ENCODE measurements at places on chromosomes 5 and 9.

- DNase-seq: no peak
Observed at GRCh38 chr9:34627716-34628655, 880 bp downstream of the ARID3C start.

DNA sequence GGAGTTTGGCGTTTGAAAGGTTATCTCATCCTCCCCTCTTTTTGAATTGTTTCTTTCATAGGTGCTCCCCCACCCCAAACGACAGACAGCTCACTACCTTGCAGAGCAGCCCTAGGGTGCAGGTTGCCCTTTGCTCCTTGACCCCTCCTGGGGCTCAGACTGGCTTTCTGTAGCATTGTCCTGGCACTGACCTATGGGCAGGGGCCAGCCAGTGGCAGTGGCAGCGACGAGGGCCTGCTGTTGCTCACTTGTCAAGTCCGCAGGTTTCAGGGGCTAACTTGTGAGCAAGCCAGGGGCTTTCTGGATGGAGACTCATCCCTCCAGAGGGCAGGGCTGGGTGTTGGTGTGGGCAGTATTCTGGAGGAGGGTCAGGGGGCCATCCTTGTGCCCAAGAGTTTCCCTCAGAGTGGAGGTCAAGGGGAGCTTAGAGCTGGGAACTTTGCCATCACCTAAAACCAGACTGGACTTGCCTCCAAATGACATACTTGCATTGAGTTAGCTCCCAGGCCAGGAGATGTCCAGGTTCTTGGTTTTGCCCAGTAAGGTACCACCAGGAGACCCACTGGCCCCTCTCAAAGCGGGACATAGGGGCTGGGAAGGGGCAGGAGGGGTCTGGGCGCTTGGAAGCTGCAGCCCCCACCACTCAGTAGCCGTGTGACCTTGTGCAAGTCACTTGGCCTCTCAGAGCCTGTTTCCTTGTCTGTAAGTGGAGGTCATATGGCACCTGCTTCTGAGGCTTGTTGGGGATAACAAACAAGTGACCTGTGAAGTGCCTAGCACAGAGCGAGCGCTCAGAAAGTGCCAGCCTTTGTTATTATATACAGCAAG is 53.5 kb upstream of the CDKN2AIPNL start:
- DNase-seq: no peak

DNA sequence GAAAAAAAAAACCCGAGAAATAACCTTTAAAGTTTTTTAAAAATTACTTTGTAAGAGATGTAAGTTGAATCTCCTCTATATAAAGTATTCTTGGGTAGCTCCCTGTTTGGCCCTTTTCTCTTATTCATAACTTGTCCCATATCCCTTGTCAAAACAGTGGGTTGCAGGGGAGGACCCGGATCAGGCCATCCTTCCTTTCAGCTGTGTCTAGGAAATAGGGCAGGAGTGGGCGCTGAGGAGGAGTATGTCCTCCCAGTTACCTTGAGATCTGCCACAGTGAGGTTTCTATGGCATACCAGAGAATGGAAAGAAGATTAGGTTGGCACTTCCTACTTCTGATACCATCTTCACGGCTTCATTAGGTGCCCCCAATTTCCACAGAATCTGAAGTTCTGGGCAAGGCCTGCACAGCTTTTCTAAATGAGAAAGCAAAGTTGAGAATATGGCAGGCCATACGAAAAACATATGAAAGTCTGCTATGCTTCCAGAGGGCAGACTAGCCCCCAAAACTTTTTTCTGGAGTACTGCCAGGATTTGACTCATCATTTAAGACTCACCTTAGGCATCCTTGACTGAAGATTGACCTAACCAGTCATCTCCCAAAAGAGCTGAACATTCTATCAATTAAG is 20.3 kb downstream of the MEF2C start:
- no peak for DNase-seq

DNA sequence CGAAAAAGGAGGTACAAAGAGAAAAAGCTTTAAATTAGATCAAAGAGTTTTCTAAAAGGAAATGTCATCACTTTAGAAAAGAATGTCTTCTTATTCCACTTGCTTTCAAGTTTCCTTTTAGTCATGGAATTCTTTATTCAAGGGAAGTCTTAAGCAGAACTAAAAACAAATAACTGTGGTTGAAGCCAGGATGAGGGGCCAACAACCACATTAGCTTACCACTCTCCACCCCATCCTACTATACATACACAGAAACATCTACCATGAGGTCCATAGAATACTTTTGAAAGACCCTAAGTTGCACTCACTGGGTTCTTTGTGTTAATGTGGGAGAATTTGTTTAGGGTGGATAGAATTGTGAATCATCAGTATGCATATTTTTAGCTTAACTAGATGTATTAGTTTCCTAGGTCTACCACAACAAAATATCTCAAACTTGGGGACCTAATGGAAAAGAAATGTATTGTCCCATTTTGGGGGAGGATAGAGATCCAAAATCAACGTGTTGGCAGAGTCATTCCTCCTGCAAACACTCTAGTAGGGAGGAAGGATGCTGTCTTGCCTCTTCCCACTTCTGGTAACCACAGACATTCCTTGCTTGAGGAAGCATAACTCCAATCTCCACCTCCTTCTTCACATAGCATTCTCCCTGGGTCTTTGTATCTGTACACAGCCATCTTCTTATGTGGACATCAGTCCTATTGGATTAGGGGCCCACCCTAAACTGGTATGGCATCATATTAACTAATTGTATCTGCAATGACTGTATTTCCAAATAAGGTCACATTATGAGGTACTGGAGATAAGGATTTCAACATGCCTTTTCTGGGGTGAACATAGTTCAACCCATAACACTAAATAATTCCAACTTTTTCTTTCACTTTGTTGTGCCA is 239.4 kb downstream of the LURAP1L start:
- DNase-seq: no peak

GRCh38 chr9:76267284-76267652 is 127.0 kb downstream of the RFK start:
- no peak for DNase-seq

- no peak for DNase-seq
Observed at GRCh38 chr5:139749242-139749641, 46.4 kb upstream of the PSD2 start.

DNA sequence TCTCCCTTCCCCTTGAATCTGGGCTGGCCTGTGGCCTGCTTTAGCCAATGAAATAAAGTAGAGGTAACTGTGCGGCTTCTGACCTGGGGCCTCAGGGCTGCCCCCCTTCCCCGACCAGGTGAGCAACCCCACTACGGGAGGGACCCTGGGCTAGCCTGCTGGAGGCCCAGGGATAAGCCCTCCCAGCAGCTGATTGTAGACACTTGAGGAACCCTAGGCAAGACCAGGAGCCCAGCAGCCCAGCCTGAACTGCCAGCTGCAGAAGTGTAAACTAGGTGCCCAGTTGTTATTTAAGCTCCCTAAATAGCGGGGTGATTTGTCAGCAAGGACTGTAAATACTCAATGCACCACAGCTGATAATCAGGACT is 41.3 kb downstream of the RAPGEF1 start:
- no peak for DNase-seq

- no peak for DNase-seq
Observed at GRCh38 chr5:31664566-31664965, 25.6 kb downstream of the PDZD2 start.

DNA sequence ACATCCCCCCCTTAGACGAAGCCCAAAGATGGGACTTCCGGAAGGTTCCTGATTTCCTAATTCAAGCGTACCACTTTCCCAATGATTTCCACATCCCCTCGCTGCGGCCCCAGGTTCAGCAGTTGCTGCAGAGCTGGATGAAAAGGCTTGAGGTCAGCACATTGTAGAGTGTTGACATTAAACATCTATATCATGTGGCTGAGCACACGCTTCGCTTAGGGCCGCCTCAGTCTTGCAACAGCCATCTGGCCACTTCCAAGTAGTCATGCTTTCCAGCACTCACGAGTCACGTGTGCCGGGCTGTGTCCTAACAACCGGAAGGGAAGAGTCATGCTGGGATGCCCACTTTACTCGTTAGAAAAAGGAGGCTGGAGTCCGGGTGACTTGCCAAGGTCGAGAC is 340.6 kb upstream of the IRX4 start:
- DNase-seq: no peak

- DNase-seq: no peak
Observed at GRCh38 chr5:172303572-172304335, 20.2 kb upstream of the UBTD2 start.

DNA sequence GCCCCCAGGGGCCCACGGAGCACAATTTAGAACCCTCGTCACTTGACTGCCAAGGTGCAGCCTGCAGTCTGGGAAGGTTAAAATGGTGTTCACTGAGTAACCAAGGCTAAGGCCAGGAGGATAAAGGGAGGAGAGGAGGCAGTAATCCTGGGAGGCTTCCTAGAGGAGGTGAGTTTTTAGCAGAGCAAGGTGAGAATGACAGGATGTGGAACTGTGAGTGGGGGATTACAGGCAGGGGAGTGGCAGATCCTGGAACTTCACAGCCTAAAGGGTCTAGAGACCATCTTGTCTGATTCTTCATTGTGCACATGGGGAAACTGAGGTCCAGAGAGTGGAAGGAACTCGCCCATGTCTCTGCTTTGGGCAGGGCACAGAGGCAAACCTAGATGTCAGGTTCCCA is 42.5 kb upstream of the ASS1 start:
- no peak for DNase-seq

DNA sequence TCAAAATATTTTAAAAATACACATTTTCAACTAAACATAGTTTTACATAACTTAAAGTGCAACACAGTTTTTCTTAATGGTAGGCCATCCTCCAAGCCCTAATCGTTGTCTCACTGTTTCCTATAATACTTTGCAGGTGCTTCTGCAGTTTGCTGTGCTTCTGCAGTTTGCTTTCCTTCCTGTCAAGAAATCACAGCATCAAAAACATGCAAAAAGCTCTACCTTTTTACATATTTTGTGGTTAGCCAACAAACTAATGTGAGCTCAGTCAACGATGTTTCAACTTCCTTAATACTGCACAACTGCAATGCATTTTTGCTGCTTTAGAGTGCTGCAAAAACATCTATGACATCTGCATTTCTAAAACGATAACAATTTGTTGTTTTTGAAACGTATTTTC is 25.2 kb downstream of the EMB start:
- no peak for DNase-seq

DNA sequence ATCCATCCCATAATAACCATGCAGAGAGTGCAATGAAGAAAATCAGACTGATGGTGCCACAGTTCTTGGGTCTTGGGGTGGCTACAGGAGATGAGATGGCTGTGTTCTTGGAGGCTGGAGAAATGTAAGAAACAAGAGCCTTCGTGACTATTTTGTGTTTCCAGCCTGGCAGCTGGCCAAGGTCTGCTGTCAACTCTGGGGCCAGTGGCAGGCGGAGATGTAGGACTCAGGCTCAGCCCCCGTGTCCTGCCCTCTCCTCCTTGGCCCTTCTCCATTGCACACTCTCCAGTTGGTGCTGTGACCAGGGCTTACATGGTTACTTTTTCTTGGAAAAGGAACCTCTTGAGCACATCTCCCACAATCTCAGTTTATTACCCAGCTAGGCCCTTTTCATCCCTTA is 235.4 kb downstream of the DMRT2 start:
- no peak for DNase-seq

- no peak for DNase-seq
Observed at GRCh38 chr9:137030538-137031527, 1.1 kb downstream of the FUT7 start.
